Inflammatory macrophage treated with lipopolysaccharide for 1 hour (primary cell): ENCODE measurements at places on chromosomes 5 and 9.
A peak's percentile ranks its signal among the peaks of the same experiment; 100 is the strongest.

- no peak for DNase-seq
Observed at GRCh38 chr5:31987985-31988710, 186.0 kb downstream of the GOLPH3 start.

DNA sequence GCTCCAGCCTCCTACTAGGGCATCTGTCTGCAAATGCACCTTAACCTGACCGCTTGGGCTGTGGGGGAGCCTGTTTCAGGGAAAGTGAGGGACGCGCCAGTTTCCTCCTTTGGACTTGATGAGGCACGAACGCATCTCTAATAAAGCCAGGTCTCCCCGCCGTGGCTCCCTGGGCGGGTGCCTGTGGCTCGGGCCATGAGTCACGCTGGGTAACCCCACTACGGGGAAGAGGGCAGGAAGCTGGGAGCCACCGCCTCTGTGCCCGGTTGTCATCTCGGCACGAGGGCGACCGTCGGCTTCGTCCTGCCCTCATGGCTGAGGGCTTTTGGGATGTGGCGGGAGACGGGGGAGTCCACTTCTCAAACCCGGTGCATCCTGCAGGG is 12.1 kb downstream of the NOTCH1 start:
- peak; percentile 87 for DNase-seq

GRCh38 chr9:98658951-98659351 is 49.8 kb downstream of the GABBR2 start:
- DNase-seq: no peak

DNA sequence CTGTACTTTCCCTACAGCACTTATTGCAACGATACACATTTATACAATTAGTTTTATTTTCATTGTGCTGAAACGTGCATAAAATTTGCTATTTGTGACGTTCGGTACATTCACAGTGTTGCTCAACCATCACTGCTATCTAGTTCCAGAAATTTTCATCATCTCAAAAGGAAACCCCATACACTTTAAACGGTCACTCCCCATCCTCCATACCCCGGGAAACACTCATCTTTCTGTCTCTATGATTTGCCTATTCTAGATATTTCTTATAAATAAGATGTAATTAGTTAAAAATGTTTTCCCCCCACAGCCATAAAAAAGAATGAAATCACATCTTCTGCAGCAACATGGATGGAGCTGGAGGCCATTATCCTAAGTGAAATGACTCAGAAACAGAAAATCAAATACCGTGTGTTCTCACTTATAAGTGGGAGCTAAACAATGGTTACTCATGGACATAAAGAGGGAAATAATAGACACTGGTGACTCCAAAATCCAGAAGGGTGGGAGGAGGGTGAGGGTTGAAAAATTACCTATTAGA is 40.2 kb upstream of the TEX48 start:
- DNase-seq: peak; percentile 3

GRCh38 chr5:2675548-2675947 is 75.9 kb downstream of the IRX2 start:
- no peak for DNase-seq

GRCh38 chr5:40736103-40736875 is 19.5 kb downstream of the TTC33 start:
- peak; percentile 42 for DNase-seq

DNA sequence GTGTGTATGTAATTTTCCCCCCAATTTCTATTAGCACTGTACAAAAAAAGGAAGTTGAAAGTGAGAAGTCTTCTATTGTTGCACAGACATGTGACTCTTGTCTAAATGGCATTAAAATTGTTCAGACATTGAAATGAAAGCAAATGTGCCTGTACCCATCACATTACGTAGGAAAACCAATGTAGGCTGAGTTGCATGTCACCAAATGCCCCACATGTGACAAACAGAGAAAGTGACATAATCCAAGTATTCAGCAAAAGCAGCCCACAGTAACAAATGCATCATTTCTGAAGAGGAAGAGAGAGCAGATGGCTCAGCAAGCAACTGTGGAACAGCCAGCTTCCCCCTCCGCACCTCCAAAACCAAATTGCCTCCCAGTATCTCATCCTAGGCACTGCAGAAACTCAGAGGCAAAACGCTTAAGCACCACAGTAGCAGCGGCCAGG is 161.5 kb upstream of the NR4A3 start:
- DNase-seq: peak; percentile 99

DNA sequence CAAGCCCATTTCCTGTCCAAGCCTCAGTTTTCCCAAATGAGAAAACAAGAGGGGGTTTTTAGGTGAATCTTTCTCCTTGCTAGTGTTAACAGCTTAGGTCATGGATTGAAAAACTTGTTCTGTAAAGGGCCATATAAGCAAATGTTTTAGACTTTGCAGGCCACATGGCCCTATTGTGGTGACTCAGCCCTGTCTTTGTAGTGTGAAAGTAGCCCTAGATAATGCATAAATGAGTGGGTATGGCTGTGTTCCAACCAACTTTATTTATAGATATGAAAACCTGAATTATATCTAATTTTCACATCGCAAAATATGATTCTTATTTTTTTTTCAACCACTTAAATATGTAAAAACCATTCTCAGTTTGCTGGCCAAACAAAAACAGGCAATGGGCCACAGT is 6.9 kb upstream of the BARX1 start:
- no peak for DNase-seq

GRCh38 chr9:8234316-8234715 is 434.7 kb upstream of the DMAC1 start:
- no peak for DNase-seq

- DNase-seq: no peak
Observed at GRCh38 chr9:95005278-95006143, 279.0 kb downstream of the AOPEP start.

DNA sequence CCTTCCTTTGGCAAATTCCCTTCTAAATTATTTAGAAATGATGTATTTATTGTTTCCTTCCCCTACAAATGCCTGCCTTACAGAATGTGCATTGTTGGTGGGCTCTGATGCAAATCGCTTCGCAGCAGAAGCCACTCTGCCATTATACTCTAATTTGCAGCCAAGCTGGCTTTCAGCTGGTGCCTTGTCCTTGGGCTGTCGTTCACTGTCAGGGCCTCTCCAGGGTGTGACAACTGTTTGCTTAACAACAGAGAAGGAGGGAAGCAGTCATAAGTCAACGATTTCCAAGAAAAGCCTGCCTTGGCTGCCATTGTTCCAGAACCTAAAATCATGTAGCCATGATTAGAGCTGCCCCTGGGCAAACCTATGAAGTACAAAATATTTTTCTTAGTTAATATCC is 260.1 kb upstream of the RGMB start:
- DNase-seq: no peak

- DNase-seq: peak; percentile 90
Observed at GRCh38 chr9:111078391-111079038, 40.2 kb upstream of the LPAR1 start.

DNA sequence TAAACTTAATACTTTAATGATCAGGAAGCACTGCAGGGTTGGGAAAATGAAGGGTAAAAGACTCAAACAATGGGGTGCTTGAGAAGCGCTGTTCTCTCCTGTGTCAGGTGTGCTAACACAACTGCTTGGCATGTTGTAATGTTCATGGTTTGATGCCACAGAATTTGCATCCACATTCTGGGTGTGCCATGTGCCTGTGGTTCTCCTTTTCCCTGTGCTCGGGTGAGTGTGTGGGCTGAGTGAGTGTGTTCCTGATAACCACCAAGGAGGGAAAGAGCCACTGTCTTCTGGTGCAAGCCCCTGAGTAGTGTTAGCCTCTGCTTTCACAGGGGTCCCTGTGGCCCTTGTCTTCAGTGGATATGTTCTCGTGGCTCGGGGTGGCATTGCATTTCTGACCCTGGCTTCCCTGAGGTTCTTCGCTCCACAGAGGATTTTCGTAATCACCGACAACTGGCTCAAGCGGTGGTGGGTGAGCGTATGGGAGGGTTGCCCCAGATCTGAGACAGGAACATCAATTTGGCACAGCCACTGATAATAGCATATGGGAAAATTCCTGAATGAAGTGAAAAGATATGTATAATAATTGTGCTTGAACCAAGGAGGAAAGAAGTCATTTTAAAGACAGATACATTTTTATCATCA is 102.0 kb downstream of the MVB12B start:
- DNase-seq: peak; percentile 73

DNA sequence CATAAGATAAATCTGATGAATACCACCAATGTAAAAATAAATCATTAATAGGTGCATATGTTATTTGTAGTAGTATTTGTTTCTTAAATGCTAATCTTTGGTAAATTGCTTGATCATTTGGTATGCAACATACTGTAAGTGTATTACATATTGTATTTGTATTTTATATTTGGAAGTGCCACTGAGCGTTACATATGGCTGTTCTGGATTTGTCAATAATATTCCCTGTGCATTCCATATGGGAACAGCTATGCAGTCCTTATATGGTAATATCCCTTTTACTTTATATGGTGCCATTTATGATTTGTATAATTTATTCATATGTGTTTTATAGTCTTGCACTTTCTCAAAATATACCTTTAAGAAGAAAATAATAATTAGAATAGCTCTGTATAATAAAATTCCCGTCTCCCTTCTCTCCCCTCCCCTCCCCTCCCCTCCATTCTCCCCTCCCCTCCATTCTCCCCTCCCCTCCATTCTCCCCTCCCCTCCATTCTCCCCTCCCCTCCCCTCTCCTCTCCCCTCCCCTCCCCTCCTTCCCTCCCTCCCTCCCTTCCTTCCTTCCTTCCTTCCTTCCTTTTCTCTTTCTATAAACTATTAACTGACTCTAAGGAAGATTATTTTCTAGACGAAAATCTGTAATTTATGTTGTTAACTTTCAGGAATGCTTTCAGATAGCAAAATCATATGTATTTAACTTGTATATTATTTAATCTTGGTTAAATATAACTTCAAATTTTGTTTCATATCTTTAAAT is 241.4 kb downstream of the CSNK1G3 start:
- no peak for DNase-seq

DNA sequence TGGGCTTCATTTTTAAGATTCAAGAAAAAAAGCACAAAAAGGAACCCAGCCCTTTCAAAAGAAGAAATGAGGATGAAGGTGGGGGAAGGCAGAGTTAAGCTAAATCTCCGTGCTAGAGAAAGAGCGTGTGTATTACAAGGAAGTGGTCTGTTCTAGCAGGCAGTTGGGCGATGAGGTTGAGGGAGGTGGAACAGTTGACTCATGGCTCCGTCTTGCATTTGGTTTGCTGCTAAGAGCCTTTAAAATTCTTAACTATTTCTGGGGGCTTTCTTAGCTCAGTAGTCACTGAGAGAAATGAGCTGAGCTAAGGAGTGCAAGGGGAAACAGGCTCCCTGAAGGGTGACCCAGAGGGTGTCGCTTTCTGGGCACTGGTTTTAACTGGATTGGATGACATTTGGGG is 117.4 kb downstream of the GCNT1 start:
- peak; percentile 83 for DNase-seq

DNA sequence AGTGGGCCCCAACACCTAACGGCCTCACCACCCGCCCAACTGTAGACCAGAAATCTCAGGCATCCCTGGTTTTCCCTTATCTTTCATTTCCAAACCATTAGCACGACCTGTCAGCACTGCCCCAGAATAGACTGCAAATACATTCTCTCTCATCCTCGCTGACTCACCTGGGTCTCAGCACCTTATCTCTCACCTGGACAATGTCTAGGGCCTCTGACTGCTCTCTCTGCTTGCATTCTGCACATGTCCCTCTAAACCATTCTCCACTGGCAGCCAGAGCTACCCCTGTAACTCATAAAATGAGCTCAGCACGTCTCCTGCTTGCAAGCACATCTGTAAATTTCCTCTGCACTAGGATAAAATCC is 12.7 kb downstream of the CKMT2 start:
- no peak for DNase-seq

- no peak for DNase-seq
Observed at GRCh38 chr5:1785062-1785461, 14.6 kb downstream of the MRPL36 start.

DNA sequence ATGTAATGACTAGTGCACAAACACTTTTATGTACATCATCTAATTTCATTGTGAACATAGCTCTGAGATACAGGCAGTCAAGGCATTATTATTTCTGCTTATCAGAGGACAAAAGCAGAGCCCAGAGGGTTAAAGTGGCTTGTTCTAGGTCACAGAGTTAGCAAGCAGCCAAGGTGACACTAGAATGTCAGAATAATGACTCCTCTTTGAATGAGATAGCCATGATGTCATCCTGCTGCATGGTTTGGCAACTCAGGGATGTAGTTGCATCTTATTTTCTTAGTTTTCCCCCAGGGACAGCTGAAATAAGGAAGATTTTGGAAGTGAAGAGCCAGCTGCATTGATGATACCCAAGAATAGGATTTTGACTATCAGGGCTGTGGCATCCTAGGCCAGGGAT is 54.4 kb downstream of the KCNV2 start:
- no peak for DNase-seq

DNA sequence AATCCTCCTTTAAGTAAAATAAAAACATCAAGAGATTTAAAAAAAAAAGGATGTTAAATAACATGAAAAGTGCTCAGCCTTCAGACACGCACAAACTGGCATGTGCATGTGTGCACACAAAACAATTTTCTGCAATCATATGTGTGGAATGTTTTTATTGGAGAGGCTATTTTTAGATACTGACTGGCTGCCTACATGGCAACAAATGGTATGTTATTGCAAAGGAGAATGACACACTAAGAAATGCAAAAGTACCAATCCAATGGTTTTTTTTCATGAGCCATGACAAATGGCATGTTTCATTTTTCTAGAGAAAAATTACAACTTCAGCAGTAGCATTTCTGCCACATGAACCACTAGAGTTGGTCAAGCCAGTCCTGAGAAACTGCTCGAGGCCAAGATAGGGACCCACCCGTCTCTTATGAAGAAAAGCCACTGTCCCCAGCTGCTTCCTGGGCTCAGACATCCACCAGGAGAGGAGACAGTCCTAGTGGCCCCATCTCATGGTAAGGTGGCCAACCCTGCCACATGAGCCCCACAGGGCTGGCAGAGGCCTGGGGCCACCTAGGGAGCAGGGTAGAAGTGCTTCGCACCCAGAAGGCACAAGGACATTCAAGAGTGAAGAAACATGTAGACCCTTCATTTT is 116.4 kb downstream of the MYO10 start:
- DNase-seq: no peak

DNA sequence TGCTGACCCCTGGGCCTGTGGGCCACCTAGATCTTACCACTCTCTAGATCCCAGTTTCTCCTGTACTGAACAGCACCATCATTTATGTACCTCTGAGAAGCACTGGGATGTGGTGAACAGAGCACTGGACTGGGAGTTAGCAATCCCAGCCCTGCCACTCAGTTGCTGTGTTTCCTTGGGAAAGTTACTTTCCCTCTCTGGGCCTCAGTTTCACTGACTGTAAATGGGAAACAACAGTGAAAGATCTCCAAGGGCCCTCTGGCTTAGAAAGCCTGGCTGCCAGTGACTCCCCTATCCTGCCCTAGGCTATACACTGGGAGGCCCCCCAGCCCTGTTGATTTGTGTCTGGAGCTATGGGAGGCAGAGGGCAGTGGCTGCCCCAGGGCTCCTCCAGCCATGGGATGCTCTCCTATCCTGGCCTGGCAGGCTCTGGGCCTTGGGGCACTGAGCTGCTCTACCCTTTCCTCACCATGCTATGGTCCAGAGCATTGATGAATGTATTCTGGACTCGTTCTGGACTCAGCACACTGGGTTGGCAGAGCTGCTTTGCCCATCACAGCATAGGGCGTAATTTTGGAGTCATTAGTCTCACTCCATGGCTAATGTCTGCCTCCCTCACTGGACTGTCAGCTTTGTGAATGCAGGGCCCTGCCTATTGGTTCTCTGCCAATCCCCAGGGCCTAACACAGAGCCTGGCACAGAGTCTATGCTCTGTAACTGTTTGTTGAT is 99.3 kb downstream of the RGS3 start:
- DNase-seq: no peak

GRCh38 chr9:116270546-116270945 is 117.0 kb downstream of the PAPPA start:
- DNase-seq: no peak

- DNase-seq: peak; percentile 44
Observed at GRCh38 chr5:14630671-14631070, 33.8 kb upstream of the OTULIN start.
